Ovary (tissue), 10 donors: ENCODE measurements at places on chromosomes 2 and 18. TPM values are rescaled to one million over a fixed set of nuclear protein-coding genes. Genes with fewer than 3 reads are reported as not detected.

The SLC5A7 gene
- polyA plus RNA-seq = 0.43 TPM

The UGT1A4 gene
- polyA plus RNA-seq = not detected

The ALK gene
- polyA plus RNA-seq = 0.05 TPM

The PSTPIP2 gene
- polyA plus RNA-seq = 22.3 TPM

The CABLES1 gene
- polyA plus RNA-seq = 8.9 TPM

The KCNF1 gene
- 0.13 TPM for polyA plus RNA-seq

The SDC1 gene
- 0.62 TPM for polyA plus RNA-seq

The PMAIP1 gene
- 0.47 TPM for polyA plus RNA-seq

The KLHL30 gene
- 0.20 TPM for polyA plus RNA-seq

The IL1F10 gene
- not detected for polyA plus RNA-seq

The SCYGR2 gene
- polyA plus RNA-seq = not detected

The GLI2 gene
- polyA plus RNA-seq = 18.5 TPM

The GALNT1 gene
- 45.9 TPM for polyA plus RNA-seq

The PKDCC gene
- polyA plus RNA-seq = 58.5 TPM

The CCDC102B gene
- polyA plus RNA-seq = 2.3 TPM

The NEU4 gene
- polyA plus RNA-seq = 0.23 TPM

The UGT1A7 gene
- polyA plus RNA-seq = not detected

The C2orf81 gene
- polyA plus RNA-seq = 0.85 TPM

The HNMT gene
- polyA plus RNA-seq = 77.3 TPM

The REG1B gene
- not detected for polyA plus RNA-seq

The AKAIN1 gene
- not detected for polyA plus RNA-seq

The ADNP2 gene
- 16.7 TPM for polyA plus RNA-seq

The SIX3 gene
- not detected for polyA plus RNA-seq

The QPCT gene
- 17.7 TPM for polyA plus RNA-seq

The LINC00305 gene
- 0.12 TPM for polyA plus RNA-seq

The SLC20A1 gene
- polyA plus RNA-seq = 21.8 TPM

The SP140 gene
- 2.0 TPM for polyA plus RNA-seq

The TXNDC2 gene
- 0.10 TPM for polyA plus RNA-seq

The HOXD10 gene
- 8.1 TPM for polyA plus RNA-seq

The KCNG2 gene
- not detected for polyA plus RNA-seq

The SMCHD1 gene
- polyA plus RNA-seq = 24.3 TPM

The RND3 gene
- polyA plus RNA-seq = 13.8 TPM

The MFSD2B gene
- polyA plus RNA-seq = not detected
